Activated CD4-positive, alpha-beta memory T cell treated with anti-CD3 and anti-CD28 coated beads for 36 hours (primary cell): ENCODE measurements at places on chromosomes 11 and 22.

- DNase-seq: no peak
These were observed 27.5 kb downstream of the REXO2 start for GRCh38 chr11:114466742-114467141.

DNA sequence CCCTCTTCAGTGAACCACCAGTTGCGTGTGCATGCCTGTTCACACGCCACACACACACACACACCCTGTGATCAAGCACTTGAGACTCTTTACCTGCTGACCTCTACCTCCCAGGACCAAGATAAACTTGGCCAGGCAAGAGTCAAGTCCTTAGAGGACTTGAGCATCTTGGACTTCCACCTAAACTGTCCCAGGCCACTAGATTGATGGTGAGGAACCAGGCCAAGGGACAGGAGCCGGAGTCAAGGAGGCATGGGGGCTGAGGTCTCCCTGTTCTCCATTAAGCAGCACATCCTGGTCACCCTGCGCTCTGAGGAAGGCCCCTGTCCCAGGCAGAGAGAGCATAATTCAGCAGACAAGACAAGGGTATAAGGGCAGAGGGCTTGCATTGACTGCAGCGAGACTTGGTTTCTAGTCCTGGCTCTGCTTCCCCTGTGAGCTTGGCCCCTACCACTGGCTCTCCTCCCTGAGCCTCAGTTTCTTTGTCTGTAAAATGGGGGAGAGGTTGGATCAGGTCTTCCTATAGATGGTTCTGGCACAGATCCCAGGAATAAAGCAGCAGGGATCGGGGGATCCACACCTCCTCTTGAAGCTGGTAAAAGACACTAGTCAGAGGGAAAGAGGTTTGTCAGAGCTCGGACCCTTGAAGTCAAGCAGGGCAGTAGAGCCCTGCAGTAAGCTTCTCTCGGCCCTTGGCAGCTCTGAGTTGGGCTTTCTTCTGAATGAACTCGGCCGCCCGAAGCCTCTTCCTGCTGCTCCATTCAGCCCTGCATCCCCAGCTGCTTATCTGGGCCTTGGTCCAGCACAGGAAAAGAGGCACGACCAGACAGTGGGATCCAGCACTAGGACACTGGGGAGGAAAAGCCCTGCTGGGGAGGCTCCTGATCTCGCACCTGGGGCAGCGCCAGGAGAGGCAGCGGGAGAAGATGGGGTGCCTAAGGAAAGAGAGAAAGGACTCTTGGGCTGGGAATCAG is 2.0 kb downstream of the CREB3L1 start:
- no peak for DNase-seq

DNA sequence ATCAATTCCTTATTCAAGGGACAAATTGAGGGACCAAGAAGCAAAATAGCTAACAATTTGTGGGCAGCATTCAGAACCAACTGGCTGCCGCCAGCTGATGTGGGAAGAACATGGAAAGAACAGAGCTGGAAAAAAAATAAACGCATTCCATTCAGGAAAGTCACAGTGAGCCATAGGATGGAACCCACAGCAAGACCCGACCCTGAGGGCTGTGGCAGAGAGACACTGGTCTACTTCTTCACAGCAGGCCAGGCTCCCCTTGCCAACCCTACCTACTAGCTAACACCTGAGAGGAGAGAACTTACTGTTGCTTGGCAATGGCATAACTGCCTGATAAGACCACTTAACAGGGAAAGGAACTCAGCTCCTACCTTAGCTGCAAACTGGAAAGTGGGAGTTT is 123.5 kb upstream of the APOA1 start:
- DNase-seq: no peak

DNA sequence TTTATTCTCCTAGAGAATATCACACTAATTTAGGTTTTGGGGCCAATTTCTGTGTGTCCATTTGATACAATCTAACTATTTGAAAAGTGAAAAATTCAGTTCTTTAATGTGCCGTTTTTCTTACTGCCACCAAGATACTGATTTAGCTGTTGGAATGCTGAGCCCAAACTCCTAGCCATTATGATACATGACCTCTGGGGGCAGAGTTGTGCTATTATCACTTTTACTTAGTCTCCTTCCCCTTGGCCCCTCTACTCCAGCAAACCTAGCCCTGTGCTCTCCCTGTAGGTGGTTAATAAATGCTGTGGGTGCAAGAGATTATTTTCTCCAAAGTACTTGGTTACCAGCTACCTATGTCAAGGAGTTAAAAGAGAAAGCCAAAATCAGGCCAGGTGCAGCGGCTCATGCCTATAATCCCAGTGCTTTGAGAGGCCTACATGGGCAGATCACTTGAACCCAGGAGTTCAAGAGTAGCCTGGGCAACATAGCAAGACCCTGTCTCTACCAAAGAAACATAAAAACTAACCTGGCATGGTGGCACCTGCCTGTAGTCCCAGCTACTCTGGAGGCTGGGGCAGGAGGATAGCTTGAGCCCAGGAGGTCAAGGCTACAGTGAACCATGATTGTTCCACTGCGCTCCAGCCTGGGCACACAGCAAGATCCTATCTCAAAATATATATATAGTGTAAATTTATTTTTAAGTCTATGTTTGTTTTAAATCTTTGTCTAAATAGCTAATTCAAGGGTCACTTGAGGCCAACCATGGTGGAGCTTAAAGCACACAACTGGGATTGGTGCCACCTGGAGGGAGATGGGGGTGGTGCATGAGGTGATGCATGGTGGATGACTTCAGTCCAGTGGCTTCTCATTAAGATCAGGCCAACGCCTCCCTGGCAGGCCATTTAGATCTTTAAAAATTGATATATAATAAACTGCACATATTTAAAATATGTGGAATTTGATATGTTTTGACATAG is 193.2 kb upstream of the PLET1 start:
- peak; percentile 60 for DNase-seq

- DNase-seq: peak; percentile 71
These were observed at the start of gene GAS2L1 for GRCh38 chr22:29306175-29306834. GAS2L1 (plus strand) TSS chr22:29306650; CDS start chr22:29308106, 1,456 bp downstream.

GRCh38 chr11:14971865-14972580 is at the start of gene CALCA:
CALCA (minus strand) TSS chr11:14972351; CDS start chr11:14971192, 1,159 bp downstream.
- DNase-seq: no peak

DNA sequence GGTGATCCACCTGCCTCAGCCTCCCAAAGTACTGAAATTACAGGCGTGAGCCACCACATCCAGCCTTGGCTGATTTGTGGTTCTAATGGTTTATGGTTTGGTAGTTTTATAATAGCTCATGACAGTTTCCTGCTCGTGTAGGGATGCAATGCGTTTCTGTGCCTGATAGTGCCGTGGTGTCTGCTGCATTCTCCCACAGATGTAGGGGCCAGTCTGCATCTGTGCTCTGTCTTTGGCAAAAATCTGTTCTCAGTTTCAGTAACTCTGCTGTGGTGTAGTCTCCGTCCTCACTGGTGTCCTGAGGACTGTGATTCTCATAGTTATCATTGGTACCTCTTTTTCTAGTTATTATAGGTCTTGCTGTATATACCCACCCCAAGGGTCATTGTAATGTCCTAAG is 16.3 kb downstream of the ST14 start:
- no peak for DNase-seq

DNA sequence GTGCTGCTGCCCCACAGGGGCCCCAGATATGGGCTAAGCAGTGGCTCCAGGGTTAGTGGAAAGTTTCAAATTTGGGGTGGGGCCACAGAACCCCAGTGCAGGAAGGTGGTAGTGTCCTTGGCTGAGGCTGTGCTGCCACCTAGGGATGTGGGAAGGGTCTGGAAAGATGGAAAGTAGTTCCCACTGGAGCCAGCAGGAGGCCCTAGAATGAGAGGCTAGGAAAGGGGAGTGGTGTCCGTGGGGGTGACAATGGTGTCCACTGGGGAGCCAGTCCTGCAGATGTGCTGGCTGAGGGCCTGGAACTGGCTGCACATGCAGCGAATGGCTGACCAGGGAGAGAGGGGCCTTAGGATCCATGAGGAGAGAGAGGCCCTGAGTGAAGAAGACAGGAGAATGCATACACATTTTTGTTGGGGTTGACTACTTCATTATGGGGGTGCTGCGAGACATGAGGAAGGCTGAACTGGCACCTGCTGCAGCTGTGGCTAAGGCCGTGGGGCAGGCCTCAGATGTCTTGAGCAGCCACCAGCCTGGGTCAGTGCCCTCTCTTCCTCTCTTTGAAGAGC is 21.1 kb downstream of the RFPL3 start:
- peak; percentile 40 for DNase-seq

GRCh38 chr11:75330291-75330690 is 21.2 kb downstream of the ARRB1 start:
- no peak for DNase-seq

DNA sequence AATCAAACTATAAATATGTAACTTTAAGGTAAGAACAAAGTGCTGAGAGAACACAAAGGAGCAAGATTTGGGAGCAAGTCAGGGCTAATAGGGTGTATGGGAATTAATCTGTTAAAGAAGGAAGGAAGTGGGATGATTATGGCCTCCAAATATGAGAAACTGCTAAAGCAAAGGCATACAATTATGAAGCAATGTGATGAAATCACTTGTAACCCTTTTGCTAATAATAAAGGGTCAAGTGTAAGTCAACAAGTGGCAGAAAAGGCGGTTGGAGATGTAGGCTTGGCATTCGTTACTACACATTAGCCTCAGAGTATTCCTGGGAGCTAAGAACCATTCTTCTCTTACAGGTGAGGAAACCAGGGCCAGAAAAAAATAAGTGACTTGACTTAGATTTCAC is 1002.3 kb upstream of the TENM4 start:
- DNase-seq: no peak

GRCh38 chr22:22461111-22461510 is 47.4 kb downstream of the ZNF280B start:
- DNase-seq: no peak

GRCh38 chr11:104340590-104340989 is 176.6 kb upstream of the PDGFD start:
- no peak for DNase-seq

- DNase-seq: no peak
These were observed 167.1 kb upstream of the TTC12 start for GRCh38 chr11:113147249-113147648.

DNA sequence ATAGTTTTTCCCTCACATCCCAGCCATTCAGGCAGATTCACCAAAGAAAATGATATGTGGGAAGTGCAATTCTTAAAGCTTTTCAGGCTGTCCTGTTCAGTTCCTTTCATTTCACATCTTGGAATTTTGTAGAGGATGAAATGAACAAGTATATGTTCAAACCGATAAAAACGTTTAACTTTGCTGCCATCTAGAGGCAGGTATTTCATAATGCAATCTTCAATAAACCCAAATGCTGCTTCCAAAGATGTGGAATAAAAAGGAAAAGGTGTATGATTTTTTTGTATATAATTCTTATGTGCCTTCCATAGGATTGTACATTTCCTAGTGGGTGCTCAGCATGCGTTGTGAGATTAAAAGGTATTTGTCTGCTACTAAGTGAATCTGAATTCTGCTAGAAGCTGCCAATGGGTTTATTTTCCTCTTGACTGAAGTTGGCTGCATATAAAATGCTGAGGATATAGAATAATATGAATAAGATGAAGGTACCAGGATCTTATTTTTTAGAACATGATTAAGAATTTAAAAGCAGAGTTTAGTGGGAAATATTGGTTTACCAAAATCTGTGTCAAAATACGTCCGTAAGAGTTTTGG is 199.3 kb downstream of the PGR start:
- DNase-seq: no peak

- peak; percentile 77 for DNase-seq
These were observed 63.9 kb downstream of the MYO7A start for GRCh38 chr11:77191823-77192495.

GRCh38 chr11:24295360-24295759 is 201.5 kb upstream of the LUZP2 start:
- DNase-seq: no peak

DNA sequence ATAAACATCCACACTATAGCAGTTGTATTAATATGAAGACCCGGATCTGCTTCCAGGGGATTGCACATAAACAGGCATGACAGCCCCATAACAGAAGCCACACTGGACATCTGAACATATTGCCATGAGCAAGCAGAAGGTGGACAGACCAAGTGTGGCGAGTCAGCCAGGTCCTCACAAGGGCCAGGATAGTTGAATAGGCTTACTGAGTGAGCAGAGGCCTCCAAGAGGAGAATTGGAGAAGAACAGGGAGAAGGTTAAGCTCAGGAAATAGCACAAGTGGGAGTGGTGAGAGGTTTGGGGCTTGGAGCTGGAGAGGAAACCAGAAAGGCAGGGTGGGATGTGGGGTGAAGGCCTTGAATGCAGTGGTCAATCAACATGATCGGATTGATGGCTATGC is 10.8 kb downstream of the SLC35C1 start:
- DNase-seq: no peak

DNA sequence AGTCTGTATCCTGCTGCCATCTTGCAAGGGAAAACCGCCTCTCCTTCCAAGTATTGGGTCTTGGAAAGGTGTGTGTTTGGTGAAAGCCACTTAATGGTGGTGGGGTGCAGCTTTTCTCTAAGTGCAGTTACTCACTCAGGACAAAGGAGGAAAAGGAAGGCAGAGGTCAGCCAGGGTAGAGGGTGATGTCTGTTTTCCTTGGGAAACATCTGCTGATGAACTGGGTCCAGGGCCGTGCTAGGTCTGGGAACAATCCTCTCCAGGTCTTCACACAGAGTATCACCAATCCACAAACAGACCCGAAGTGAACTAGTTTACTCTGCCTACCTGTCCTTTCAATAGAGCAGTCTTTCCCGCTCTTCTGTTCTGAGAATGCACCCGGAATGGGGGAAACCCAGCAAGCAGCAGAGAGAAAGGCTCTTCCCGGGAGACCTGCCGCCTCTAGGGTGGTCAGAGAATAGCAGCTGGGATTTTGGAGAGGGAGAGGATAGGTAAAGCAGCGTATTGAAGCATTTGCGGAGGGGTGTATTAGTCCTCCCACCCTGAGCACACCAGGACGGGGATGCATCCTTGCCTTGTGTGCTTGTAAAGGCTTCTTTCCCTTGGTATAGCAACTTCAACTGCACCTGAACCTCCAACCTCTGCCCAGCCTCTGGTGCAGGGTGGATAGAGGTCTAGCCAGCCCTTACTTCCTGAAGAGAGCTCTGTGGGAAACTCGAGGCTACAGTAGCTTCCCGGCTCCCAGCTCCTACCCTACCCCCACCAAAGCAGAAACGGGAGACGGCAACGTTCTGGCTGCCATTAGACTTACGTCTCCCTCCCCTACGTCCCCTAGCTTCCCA is 20.7 kb downstream of the LHFPL7 start:
- no peak for DNase-seq
